Natural killer cell treated with Interleukin-12 subunit alpha and Interleukin-12 subunit beta and Interleukin-15 and Interleukin-18, amount 100 ng/mL, for 72 hours (primary cell): ENCODE measurements at places on chromosomes 6 and 20. TPM values are rescaled to one million over a fixed set of nuclear protein-coding genes. Genes with fewer than 3 reads are reported as not detected.

DNA sequence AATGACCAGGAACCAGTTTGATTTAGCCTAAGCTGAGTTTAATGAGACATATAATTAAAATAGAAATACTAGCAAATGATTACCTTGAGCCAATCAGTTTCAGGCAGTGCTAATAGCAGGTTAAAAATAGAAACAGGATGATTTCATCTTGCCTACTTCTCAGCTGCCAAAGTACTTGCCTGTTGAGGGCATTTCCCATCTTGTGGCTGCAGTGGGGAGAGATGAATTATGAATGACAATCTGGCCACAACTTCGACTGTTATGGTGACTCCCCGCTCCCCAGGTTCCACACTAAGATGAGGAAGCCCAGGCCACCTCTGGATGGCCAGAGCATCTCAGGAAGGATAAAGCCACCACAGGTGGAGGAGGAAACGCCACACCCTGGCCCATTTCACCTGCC lies 31.3 kb downstream of the MBOAT1 start:
- peaks cover 4% of the 10 kb centered on the region for H3K4me1 ChIP-seq
- no peak overlapping the region for H3K4me3 ChIP-seq
- no peaks in the 10 kb centered on the region for H3K36me3 ChIP-seq
- H3K27ac ChIP-seq, result no peak overlapping the region
- DNase-seq, result no peak

DNA sequence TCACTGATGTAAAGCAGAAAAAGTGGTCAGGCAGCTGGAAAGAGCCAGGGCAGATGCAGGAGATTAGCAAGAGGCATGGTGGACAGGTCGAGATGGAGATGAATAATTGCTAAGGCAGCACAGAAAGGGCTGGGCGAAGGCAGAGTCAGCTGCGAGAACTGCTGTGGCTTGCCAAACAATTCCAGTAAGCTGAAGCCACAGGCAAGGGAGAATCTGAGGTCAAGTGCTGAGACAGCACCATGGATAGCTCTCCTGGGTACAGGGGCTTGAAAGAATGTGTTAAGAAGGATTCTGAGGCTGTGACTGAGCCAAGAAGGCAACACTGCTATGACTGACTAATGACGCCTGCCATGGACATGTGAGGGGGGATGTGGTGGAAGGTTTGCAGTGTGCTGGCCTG lies 220.8 kb upstream of the FOXA2 start:
- no peak for DNase-seq
- H3K27ac ChIP-seq, result no peak overlapping the region
- no peaks in the 10 kb centered on the region for H3K36me3 ChIP-seq
- H3K27me3 ChIP-seq, result no peaks in the 10 kb centered on the region
- H3K4me3 ChIP-seq, result no peak overlapping the region

DNA sequence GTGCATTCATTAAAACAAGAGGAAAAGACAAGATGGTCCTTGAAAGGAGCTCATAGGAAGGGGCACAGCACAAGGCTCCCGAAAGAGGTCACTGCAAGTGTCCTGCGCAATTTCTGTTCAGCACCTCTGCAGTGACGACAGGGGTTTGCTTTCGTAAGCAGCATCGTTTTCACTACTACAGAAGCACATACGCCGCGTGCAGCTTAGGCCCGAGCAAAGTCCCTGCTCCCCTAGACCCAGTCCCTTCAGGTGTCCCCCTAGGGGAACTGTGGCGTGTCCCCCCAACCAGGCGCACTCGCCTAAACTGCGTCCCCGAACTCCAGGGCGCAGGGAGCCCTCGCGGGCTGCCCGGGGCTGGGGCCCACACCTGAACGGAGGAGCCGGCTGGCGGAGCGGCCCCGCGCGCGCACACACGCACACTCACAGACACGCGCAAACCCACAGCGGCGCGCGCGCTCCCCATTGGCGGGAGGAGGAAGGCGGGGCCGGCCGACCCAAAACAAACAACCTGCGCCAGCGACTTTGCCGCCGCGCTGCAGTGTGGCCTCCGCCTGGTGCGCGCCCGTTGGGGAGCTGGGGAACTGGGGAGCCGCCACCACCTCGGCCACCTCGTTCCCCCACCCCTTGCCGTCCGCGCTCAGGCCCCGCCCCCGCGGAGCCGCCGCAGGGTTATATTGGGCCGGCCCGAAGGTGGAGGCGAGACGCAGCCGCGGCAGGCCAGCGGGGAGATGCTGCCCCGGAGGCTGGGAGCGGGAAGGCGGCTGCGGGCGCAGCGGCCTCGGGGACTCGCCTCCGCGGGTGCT lies at the start of gene FOXQ1:
Gene FOXQ1, plus strand, starts transcription at position 699 of the 803 bp plus-strand sequence. CDS start 607 bp downstream, outside the sequence.
- peaks cover 73% of the 10 kb centered on the region for H3K27me3 ChIP-seq
- no peak within 1 kb of the TSS for H3K4me3 ChIP-seq
- peaks cover 12% of the 10 kb centered on the region for H3K4me1 ChIP-seq
- H3K36me3 ChIP-seq, result peaks cover 6% of the 10 kb centered on the region
- H3K27ac ChIP-seq, result no peak within 1 kb of the TSS
- no peak for DNase-seq

DNA sequence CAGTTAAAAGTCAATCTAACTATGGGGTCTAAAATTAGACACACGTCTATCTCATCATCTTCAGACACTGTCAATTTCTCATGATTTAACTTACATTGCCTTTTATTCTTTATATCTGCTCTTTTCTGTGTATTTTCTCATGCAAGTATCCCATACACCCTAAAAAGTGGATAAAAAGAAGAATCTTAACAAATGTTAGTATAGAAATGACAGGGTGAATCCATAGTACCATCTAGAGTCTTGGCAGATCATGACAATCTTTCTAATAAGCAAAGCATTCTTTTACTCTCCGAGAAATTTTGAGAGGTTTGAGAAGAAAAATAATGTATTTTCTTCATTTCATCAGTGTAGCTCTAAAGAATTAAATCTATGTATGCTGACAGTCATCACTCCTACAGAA lies 382.7 kb downstream of the C6orf118 start:
- no peak for DNase-seq
- H3K27me3 ChIP-seq, result no peaks in the 10 kb centered on the region
- no peaks in the 10 kb centered on the region for H3K4me1 ChIP-seq
- no peak overlapping the region for H3K4me3 ChIP-seq
- H3K36me3 ChIP-seq, result no peaks in the 10 kb centered on the region
- H3K27ac ChIP-seq, result no peak overlapping the region

DNA sequence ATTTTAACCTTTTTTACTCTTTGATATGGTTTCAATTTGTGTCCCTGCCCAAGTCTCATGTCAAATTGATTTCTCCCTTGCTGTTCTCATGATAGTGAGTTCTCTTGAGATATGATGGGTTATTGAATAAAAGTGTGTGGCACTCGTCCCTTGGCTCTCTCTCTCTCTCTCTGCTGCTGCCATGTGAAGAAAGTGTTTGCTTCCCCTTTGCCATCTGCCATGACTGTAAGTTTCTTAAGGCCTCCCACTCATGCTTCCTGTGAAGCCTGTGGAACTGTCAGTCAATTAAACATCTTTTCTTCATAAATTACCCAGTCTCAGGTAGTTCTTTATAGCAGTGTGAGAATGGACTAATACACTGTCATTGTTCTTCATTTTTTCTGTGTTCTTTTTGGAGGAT lies 48.5 kb downstream of the LIN28B start:
- no peak overlapping the region for H3K27ac ChIP-seq
- no peaks in the 10 kb centered on the region for H3K36me3 ChIP-seq
- DNase-seq, result no peak
- H3K27me3 ChIP-seq, result peaks cover 28% of the 10 kb centered on the region
- H3K4me3 ChIP-seq, result no peak overlapping the region

- no peak overlapping the region for H3K27ac ChIP-seq
- DNase-seq, result no peak
- no peak overlapping the region for H3K4me3 ChIP-seq
- H3K27me3 ChIP-seq, result no peaks in the 10 kb centered on the region
Observed at GRCh38 chr6:108748959-108749358, 99.3 kb upstream of the ARMC2 start.

- H3K36me3 ChIP-seq, result peaks cover 10% of the 10 kb centered on the region
- no peak overlapping the region for H3K27ac ChIP-seq
- no peak for DNase-seq
- H3K27me3 ChIP-seq, result no peaks in the 10 kb centered on the region
- H3K4me1 ChIP-seq, result peaks cover 16% of the 10 kb centered on the region
- H3K4me3 ChIP-seq, result no peak overlapping the region
Observed at GRCh38 chr20:37081717-37082289, 14.0 kb downstream of the RBL1 start.

GRCh38 chr6:161010418-161010817 lies 18.8 kb downstream of the MAP3K4 start:
- peaks cover 24% of the 10 kb centered on the region for H3K4me1 ChIP-seq
- no peak for DNase-seq
- no peaks in the 10 kb centered on the region for H3K27me3 ChIP-seq
- no peak overlapping the region for H3K4me3 ChIP-seq

DNA sequence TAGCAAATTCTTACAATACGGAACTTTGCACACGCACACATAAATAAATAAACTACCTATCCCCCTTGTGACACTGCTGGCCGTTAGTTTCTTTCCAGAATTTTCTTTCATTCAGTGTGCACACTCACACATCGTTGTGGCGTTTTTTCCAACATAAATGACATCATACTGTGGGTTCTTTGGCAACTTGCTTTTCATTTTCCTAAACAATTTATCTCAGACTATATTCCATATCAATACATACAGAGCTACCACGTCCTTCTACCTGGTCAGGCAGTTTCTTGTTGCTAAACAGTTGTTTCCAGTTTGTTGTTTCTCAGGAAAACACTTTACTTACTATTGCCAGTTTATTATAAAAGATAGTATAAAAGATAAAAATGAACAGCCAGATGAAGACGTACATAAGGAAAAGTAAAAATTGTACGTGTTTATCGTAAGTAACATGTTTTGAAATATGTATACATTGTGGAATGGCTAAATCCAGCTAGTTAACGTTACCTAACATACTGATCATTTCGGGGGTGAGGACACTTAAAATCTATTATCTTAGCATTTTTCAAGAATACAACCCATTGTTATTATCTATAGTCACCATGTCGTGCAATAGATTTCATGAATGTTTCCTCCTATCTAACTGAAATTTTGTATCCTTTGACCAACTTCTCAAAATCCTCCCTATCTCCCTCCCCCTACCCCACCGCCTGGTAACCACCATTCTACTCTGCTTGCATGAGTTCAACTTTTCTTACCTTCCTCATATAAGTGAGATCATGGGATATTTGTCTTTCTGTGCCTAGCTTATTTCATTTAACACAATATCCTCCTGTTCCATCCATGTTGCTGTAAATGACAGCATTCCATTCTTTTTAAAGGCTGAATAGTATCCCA lies 1.2 kb upstream of the TP53RK start:
- peaks cover 40% of the 10 kb centered on the region for H3K4me1 ChIP-seq
- peak overlapping the region; percentile 84 for H3K27ac ChIP-seq
- peak overlapping the region; percentile 93 for H3K4me3 ChIP-seq
- no peak for DNase-seq
- peaks cover 19% of the 10 kb centered on the region for H3K36me3 ChIP-seq

TNFAIP3 gene
- total RNA-seq, result 244 TPM

ACAT2 gene
- total RNA-seq, result 70.0 TPM

DYNLT2 gene
- total RNA-seq, result 2.6 TPM

VGLL2 gene
- not detected for total RNA-seq

THBS2 gene
- not detected for total RNA-seq

TMEM244 gene
- not detected for total RNA-seq
